ENCODE measurements at places on chromosomes 6 and 20. TPM values are rescaled to one million over a fixed set of nuclear protein-coding genes. Genes with fewer than 3 reads are reported as not detected.

The KCNG1 gene
- total RNA-seq = 65.0 TPM

The TAAR2 gene
- not detected for total RNA-seq

The THBS2 gene
- total RNA-seq = 19.9 TPM

The EYA4 gene
- 23.7 TPM for total RNA-seq

The CCM2L gene
- total RNA-seq = not detected

The CST2 gene
- not detected for total RNA-seq

The TTK gene
- total RNA-seq = 48.7 TPM

The LSM14B gene
- total RNA-seq = 35.6 TPM

The C6orf132 gene
- total RNA-seq = not detected

The SERPINB1 gene
- 1.4 TPM for total RNA-seq

The OR2J3 gene
- not detected for total RNA-seq

The ADGRF5 gene
- total RNA-seq = 2.9 TPM

The MYLK4 gene
- total RNA-seq = 0.02 TPM

The RIMS1 gene
- total RNA-seq = 0.07 TPM

The ACTL10 gene
- 0.06 TPM for total RNA-seq

DNA sequence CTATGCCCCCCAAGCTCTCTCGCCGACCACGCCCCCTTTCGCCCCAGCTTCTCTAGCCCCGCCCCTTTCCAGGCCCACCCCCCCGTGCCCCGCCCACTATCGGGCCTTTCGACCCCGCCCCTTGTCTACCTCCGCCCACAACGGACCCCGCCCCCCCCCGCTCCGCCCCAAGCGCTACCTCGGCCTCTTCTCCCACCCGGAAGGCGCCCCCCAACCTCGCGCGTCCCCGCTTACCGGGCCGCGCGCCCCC is 200 bp downstream of the ZBTB22 start:
- DNase-seq = no peak

- no peak for DNase-seq
Observed at GRCh38 chr20:12061466-12061865, 143.8 kb downstream of the BTBD3 start.

DNA sequence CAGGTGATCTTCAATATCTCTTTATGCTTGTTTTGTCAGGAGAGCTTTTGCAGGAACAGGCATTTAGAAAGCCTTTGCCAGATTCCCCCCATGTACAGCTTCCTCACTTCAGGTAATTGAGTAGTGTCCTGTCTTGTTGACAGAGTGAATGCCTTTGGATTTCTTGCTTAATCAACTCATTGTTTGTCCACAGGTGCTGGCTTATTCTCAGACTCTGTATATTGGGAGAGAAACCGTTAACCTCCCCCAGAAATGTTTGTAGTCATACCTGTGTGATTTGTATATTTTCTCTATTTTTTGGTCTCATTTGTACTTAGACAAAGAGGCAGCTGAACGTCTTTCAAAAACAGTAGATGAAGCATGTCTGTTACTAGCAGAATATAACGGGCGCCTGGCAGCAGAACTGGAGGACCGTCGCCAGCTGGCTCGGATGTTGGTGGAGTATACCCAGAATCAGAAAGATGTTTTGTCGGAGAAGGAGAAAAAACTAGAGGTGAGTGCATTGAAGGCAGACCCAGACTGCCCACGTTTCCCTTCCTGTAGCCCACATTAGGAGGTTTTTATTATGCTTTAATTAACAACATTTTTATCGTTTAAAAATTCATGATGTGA is 32.3 kb downstream of the RPRD1B start:
- DNase-seq = no peak

GRCh38 chr6:33765368-33765767 is 18.7 kb upstream of the IP6K3 start:
- DNase-seq = no peak

GRCh38 chr6:128606611-128607010 is 86.2 kb upstream of the PTPRK start:
- no peak for DNase-seq

- DNase-seq = no peak
Observed at GRCh38 chr6:626236-626635, 30.7 kb downstream of the HUS1B start.

DNA sequence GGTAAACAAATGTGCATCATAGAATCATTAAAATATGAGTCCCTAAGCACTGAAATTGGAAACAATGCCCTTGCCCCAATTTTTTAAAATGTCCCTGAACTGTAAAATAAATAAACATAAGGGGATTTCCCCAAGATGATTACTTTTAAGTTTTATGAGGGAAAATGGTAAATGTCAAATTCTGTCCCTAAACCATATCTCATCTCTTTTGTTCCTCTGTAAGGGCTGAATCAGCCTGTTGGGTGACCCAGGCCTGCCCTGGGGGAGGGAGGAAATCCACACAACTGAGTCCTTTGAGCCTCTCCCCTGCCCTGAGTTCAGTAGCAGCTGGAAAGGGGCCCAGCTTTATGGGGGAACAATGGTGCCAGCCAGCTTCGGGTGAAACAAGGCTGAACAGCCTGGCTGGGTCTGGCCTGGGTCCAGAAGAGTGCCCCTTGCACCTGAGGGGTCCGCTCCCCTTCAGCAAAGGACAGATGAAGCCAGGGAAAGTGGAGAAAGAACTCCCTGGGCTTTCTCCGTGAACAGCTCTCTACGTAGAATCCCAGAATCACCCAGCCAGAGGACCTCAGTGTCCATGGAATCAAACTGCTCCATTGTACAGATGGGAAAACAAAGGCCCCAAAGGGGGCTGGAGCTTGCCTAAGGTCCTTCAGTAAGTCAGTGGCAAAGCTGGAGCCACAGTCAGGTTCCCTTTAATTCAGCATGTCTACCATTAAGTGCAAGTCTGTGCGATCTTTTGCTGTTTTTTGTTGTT is 28.2 kb upstream of the ITCH start:
- no peak for DNase-seq

GRCh38 chr6:15897063-15897876 is 231.6 kb upstream of the MYLIP start:
- peak; percentile 16 for DNase-seq

DNA sequence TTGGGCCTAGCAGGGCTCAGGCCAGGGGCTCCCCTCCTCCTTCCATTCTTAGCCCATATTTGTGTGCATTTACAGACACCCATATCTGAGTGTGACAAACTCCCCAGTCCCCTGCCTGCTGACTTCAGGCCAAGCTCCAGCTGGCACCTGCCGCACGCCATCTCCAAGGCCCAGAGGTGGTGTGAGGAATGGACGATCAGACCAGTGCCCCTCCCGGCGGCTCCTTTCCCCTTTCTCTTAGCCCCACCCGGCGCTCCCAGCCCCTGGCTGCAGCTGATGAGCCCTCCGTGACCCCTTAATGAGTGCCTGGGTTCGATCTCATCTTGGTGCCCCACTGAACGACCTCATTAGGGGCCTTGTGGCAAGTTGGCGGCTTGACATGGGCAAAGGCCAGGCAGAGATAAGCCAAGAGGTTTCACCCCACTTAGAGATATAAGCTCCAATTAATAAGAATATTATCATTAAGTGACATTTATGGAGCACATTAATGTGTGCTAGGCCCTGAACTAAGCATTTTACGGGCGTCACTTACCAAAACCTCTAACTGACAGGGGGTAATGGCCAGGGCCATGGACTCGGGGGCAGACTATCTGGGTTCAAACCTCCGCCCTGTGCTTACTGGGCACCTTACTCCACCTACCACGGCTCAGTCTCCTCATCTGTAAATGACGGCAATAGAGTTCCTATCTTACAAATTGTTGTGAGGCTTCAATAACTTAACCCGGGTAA is 17.5 kb downstream of the ADA start:
- DNase-seq = no peak

- peak; percentile 91 for DNase-seq
Observed at GRCh38 chr6:35148167-35148741, 7.1 kb upstream of the TCP11 start.

DNA sequence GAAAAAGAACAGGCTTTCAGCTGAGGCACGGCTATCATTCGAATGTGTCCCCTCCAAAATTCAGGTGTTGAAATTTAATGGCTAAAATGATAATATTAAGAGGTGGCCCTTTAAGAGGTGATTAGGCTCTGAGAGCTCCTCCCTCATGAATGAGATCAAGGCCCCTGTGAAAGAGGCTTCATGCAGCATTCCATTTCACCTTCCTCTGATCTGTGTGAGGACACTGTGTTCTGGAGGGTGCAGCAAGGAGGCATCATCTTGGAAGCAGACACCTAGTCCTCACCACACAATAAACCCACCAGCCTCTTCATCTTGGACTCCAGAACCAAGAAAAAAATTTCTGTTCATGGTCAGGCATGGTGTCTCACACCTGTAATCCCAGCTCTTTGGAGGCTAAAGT is 56.4 kb downstream of the PPP1R14C start:
- DNase-seq = no peak

DNA sequence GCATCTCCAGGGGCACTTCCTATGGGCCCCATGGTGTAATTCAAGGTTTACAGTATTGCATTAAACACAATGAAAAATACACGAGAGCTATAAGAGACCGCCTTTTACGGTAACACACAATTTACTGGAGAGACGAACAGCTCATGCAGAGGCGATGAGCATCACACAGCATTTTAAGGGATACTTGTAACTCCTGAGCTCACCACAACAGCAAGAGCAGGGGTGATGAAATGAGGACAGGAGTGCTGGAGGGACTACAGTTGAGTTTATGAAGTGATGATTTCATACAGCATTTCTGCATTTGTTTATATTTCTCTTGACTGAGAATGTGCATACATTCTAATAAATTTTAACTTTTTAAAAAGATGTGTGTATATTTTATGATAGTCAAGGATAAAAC is 113.9 kb downstream of the WDR27 start:
- DNase-seq = no peak

DNA sequence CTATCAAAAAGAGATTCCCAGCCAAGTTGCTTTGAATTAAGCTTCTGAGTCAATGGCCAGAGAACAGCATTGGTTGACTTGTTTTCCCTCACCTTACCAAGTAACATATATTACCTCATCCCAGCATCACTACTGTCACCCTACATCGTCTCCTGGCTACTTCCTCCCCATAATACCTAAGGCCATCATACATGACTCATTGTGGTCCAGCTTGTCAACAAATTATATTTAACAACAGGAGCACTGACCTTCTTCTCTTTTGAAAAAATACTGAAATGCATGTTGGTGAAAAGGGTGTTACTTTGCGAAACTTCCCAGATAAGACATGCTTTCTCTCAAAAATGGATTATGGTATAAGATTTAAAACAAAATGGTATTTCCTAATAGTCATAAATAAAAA is 106.9 kb downstream of the TBX18 start:
- DNase-seq = peak; percentile 43

DNA sequence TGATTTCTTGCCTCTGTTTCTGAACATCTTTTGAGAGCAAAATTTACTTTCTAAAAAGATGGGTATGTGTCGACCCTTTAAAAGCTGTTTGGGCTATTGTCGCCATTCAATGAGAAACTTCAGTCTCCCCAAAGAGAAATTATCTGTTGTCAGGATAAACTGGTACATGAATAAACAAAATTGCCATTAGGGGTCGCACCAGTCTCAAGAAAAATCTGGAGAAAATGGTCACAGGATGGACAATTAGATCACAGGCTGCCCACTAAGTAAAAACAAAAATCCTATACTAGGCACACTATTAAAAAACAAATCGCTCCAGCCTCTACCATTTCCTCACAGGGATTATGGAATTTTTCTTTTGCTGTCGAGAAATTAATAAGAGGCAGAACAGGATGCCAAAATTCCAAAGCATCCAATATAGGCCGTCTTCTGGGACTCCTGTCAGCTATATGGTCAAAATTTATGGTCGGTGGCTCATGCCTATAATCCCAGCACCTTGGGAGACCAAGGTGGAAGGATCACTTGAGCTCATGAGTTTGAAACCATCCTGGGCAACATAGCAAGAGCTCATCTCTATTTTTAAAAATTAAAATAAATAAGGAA is 5.5 kb upstream of the HLA-E start:
- DNase-seq = peak; percentile 57

DNA sequence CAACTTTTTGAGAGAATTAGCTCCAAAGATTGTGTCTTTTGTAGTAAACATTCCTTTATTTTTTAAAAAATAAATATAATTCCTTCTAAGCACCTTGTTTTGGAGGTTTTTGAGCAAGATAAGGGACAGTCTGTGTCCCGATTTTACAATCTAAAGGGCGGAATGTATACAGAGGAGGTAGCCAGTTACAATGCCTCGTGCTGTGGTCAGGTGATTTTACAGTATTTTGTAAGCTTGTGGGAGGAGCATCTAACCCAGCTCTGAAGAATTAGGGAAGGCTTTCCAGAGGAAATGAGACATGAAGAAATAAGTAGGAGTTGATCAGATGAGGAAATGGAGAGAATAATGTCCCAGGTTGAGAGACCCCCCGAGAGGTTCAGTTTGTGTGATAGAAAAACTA is 1.3 kb downstream of the HINT3 start:
- DNase-seq = peak; percentile 70

- no peak for DNase-seq
Observed at GRCh38 chr6:167342879-167343610, 18.2 kb downstream of the TTLL2 start.

- DNase-seq = no peak
Observed at GRCh38 chr20:48959899-48960550, 38.5 kb downstream of the ARFGEF2 start.

- DNase-seq = no peak
Observed at GRCh38 chr6:137856138-137856898, 10.7 kb upstream of the TNFAIP3 start.

GRCh38 chr20:57481281-57481711 is 43.6 kb downstream of the CTCFL start:
- DNase-seq = no peak

DNA sequence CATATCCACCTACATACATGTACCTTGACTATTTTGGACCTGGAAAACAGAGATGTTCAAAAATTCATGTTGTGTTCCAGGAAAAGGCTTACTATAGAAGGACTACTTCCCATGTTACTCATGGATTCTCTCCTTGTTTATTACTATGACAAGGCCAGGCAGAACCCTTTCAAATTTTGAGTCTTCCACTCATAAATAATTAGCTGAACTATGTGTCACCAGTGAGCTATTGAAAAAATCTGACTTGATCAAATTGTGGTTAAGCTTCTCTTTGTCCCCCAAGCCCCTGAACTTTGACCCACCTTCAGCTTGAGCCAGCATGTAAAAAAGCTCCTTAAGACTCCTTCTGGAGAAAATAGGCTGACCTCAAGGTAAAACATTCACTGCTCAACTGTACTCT is 1142.8 kb upstream of the EYS start:
- DNase-seq = peak; percentile 16

DNA sequence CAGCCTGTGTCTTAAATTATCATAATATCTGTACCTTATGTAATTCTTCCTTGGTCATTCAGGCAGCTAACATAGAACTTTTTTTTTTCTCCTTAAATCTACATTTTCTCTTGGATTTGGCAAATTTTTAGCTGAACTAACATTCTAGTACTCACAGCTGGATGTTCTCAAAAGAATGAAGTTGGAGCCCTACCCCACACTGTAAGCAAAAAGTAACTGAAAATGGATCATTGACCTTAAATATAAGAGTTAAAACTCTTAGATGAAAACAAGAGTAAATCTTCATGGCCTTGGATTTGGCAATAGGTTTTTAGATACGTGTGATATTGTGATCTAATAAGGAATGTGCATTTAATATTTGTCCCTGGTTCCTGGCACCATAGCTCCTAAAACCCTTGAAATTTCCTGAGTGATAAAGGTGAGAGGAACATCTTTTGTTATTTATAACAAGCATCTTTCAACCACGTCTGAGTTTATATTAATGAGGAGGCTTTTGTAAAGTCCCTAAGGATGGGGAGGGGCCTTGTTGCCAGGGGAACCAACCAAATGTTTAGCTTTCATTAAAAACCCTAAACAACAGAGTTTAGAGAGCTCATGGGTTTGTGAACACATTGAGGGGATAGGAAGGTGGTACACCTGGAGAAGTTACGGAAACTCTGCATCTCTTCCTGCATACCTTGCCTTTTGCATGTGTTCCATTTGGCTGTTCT is 106.1 kb upstream of the ADGRF4 start:
- no peak for DNase-seq
